ENCODE measurements at places on chromosomes 3 and 15. TPM values are rescaled to one million over a fixed set of nuclear protein-coding genes. Genes with fewer than 3 reads are reported as not detected.

MAP2K5 gene
- polyA plus RNA-seq: 21.0 TPM

DNA sequence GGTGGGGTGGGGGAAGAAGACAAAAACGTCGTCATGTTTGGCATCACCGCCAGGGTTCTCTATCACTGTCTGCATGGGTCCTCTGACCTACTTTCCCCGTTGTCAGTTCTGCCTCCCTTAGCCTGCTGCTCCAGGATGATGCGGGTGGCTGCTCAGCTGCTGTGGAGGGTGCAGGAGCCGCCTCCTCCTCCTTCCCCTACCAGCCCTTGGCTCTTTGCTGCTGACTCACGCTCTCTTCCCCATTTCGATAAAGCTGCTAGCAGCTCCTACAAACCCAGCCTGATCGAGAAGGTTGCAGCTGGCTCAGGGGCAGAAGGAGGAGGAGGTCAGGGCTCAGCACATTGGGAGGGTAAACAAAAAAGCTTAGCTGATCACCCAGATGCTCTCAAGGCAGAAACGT is 49.5 kb upstream of the SEC13 start:
- no peak for DNase-seq

DNA sequence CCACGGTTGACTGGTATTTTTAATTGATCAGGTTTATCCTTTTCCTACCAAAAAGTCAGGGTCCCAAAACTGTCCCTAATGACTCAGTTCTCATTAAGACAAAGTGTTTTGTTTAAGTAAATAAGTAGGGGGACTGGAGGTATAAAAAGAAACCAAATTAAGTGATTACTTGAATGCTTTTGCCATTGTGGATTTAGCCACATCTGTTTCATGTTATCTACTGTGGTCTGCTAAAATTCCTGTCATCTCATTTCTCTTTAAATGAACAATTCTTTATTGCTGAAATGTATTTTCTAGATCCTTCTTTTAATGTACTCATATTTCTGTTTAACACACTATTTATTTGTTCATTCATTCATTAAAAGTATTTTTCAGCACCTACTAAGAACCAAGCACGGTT is 625.9 kb upstream of the ADAMTS9 start:
- no peak for DNase-seq

NOX5 gene
- 0.39 TPM for polyA plus RNA-seq

MB21D2 gene
- 5.7 TPM for polyA plus RNA-seq

SPG11 gene
- polyA plus RNA-seq: 75.9 TPM

DNA sequence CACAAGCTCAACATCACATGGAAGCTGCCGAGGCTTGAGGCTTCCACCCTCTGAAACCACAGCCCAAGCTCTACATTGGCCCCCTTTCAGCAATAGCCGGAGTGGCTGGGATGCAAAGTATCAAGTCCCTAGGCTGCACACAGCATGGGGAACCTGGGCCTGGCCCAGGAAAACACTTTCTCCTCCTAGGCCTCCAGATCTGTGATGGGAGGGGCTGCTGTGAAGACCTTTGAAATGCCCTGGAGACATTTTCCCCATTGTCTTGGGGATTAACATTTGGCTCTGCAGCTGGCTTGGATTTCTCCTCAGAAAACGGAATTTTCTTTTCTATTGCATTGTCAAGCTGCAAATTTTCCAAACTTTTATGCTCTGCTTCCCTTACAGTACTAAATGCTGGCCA is 18.2 kb downstream of the HRG start:
- no peak for DNase-seq

ALG1L2 gene
- 3.9 TPM for polyA plus RNA-seq

CADPS gene
- 1.6 TPM for polyA plus RNA-seq

DNA sequence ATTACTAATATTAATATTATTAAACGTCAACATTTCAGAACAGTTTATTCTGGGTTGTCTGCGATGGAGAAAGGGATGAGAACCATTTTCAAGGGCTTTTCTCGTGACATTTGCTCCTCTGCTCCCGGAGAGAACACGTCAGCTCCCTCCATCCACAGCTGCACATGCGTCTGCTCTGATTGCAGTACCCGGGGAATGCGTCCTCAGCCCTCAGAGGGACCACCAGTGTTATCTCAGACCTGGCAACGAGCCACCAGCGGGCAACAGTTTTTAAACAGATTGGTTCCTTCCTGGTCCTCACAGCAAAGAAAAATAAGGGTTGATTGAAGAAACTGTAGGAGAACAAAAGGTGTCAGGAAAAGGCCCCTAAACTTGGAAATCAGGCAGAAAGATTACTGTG is 202.2 kb upstream of the ADAMTS9 start:
- DNase-seq: no peak

DNA sequence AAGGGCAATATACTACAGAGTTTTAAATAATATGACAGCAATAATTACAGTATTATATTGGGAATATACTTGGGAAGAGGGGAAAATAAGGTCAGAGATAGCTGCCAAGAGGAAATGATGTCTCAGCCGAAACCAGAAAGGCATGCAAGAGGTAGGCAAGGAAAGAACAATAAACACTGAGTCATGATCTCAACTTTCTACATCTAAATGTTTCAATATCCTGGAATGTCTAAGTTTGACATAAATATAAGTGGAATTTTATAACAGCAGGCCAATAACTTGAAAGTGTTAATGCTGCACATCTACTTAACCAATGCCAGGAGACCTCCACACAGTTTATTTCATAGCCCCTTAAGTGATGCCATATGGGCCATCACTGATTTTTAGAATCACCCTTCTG is 99.8 kb upstream of the CPNE4 start:
- no peak for DNase-seq

SCAANT1 gene
- 2.7 TPM for polyA plus RNA-seq

GRCh38 chr3:36965440-36965839 is 20.6 kb upstream of the TRANK1 start:
- DNase-seq: peak; percentile 59

All from right lung (tissue), 10 donors.